ENCODE measurements at places on chromosomes 1 and 21.
A peak's percentile ranks its signal among the peaks of the same experiment; 100 is the strongest.

DNA sequence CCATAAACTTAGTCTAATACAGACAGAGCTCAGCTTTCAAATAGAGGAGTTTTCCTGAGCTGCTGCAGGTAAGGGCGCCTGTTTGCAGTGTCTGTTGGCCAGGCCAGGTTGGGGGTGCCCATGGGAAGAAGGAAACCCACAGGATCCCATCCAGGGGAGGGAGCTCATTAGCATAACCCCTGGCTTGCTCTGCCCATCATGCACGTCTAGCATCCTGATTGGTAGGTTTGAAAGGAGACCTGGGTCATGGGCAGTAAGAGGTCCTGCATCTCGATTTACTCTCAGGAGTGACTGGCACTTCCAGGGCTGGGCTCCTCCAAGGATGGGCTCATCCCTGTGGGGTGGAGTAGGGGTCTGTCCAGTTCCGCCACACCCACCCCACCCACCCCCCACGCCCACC is 103.7 kb upstream of the CLDN14 start:
- DNase-seq = no peak

DNA sequence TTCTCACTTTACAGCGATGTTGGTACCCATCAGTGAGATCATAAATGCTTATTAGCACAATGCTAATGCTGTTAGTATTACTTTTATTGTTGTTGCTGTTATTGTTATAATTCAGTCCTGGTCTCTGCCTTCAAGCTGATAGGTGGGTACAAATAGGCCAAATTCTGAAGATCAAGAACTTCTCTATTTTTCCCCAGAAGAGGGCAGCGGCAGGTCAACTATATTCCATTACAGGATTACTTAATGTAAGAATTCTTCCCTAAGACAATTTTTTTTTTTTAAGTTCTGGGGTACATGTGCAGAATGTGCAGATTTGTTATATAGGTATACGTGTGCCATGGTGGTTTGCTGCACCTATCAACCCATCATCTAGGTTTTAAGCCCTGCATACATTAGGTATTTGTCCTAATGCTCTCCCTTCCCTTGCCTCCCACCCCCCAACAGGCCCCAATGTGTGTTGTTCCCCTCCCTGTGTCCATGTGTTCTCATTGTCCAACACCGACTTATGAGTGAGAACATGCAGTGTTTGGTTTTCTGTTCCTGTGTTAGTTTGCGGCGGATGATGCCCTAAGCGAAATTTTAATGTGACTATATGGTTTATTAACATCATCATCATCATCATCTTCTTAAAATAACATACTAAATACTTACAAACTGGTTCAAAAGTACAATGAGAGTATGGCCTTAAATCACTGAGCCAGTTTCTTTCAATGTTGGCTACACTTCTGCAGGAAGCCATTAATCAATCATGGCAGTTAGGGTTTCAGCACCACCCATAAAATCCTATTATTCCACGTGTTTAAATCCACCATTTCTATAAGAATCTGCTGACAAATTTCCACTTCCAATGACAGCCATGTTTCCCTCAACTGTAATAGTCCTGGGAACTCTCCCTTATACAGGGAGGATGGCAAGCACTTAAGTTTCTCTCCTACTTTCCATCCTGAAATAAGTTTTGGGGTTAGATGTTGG is 19.2 kb downstream of the SLC19A2 start:
- DNase-seq = no peak

DNA sequence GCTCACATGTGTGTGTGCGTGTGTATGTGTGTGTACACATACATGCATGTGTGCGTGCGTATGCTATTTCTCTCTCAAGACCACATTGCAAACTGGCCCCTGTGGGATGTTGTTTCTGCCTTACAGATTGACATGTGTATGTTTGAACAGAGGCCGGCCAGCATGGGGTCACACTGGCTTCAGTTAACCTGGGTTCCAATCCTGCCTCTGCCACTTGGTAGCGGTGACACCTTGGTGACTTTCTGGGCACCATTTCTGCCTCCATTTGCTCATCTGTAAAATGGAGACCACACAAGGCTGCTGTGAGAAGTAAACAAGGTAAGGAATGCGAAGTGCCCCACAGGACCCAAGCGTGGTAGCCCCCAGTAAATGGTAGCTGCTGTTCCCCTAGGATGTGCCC is 51.7 kb downstream of the TCP10L start:
- no peak for DNase-seq

GRCh38 chr21:27021801-27022200 is 54.9 kb upstream of the ADAMTS5 start:
- DNase-seq = peak; percentile 34

DNA sequence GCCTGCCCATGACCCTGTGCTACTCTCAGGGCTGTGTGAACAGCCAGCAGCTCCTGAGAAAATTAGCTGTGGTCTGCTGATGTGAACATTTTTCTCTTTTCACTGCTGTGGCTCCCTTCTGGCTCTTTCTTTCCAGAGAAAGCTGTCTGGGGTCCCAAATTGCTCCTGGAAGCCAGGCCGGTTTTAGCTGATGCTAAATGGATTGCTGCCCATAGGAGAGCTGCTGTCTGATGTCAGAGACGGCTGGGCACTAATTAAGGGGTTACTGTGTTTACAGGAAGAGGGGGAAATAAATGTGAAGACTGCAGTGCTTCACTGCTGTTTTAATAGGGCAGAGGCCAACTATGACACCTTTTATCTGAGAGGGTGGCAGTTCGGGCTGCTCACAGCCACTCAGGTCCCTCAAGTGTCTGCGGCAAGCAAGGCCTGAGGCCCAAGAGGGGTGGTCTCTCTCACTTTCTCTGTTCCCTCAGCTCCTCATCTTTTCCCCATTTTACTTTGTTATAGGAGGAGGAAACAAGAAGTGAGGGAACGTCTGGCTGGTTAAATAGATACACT is 106.0 kb upstream of the GNG12 start:
- DNase-seq = no peak

- no peak for DNase-seq
Measured at GRCh38 chr1:191590578-191590977, 567.7 kb upstream of the RGS18 start.

DNA sequence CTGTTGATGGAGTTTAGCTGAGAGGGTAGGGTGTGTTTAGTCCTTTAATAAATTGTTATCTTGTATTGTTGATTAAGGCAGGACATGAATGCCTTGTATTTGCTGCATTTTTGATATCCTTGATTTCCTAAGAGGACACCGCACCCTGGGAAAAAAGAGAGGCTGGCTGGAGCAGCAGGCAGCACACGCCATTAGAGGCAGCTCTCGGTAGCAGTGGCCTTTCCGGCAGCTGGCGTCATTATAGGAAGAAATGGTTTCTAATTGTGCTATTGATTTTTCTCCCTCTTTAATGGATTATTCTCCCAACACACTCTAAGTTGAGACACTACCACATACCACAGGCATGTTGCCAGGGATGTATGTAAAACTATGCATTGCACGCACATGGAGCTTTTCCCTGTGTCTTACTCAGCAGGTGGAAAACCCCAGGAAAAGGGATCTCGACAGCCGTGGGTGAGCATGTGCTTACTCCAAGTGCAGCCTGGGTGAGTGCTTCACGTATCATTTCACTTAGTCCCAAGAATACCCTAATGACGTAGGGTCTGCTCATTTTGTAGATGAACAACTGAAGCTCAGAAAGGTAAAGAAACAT is 440.4 kb upstream of the RUNX1 start:
- no peak for DNase-seq

GRCh38 chr1:152415454-152416227 is 1.6 kb upstream of the CRNN start:
- no peak for DNase-seq

DNA sequence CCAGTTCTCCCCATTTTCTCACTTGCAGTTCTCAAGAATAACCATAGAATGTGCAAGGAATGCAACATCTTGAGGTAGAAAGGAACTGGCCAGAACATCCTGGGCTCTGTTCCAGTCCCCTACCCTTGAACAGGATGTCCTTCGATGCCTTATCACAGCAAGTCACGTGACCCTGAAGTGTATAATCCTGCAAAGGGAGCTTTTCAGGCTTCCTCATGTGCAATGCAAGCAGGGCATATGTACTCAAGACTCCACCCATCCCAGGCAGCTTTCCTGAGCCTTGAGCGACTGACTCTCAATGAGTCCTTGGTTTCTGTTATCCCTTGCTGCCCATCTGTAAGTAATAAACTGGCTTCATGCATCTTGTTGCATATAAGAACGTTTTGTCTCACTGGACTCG is 311.0 kb downstream of the MRPL39 start:
- no peak for DNase-seq

DNA sequence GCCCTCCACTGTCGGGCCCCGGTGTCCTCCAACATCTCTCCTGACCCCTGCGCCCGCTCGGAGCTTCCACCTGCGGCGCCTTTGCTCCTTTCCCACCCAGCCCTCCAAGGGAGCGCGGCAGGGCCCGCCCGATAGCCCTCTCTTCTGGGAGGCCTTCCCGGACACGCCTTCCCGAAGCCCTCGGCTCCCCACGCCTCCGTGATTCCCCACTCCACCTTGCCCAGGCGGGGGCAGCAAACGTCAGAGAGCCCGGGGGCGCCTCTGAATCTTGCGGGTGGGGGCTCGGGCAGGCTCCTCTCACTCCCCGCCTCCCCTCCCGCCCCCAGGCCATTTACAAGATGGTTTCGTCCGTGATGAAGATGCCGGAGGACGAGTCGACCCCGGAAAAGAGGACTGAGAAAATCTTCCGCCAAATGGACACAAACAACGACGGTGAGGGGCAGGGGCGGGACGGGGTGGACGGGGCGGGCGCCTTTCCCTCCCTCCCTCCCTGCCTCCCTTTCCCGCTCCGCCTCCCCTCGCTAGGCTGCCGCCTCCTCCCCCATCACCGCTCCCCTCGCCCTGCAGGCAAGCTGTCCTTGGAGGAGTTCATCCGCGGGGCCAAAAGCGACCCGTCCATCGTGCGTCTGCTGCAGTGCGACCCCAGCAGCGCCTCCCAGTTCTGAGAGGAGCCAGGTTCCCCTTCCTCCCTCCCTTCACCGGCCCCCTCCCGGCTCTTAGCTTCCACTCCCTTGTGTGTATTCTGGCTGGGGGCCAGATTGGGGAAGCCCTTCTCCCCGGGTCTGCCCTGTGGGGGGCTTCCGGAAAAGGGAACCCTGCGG is 7.1 kb downstream of the HPCA start:
- DNase-seq = no peak

- DNase-seq = no peak
Measured at GRCh38 chr1:200642481-200642880, 21.9 kb upstream of the KIF14 start.

DNA sequence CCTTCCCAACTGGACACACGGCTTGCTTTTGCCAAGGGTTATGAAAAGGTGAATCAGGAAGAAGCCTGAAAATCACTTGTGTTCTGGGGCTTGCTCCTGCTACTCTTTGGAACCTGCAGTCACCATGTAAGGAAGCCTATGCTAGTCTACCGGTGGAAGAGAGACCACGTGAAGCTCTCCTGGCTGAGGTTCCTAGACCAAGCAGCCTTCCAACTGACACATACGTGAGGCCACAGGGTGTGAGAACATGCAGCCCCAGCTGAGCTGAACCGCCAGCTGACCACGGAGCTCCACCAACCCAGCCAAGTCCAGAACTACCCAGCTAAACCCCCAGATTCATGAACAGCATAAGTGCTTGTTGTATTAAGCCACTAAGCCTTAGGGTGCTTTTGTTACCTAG is 72.8 kb upstream of the KRTAP19-8 start:
- no peak for DNase-seq

- peak; percentile 27 for DNase-seq
Measured at GRCh38 chr1:11736746-11737639, 1.1 kb downstream of the AGTRAP start.

- DNase-seq = no peak
Measured at GRCh38 chr1:185435696-185436379, 118.8 kb upstream of the IVNS1ABP start.

- no peak for DNase-seq
Measured at GRCh38 chr1:43001434-43001833, 42.8 kb upstream of the SLC2A1 start.

GRCh38 chr1:201925981-201926645 is 20.2 kb downstream of the LMOD1 start:
- DNase-seq = no peak

DNA sequence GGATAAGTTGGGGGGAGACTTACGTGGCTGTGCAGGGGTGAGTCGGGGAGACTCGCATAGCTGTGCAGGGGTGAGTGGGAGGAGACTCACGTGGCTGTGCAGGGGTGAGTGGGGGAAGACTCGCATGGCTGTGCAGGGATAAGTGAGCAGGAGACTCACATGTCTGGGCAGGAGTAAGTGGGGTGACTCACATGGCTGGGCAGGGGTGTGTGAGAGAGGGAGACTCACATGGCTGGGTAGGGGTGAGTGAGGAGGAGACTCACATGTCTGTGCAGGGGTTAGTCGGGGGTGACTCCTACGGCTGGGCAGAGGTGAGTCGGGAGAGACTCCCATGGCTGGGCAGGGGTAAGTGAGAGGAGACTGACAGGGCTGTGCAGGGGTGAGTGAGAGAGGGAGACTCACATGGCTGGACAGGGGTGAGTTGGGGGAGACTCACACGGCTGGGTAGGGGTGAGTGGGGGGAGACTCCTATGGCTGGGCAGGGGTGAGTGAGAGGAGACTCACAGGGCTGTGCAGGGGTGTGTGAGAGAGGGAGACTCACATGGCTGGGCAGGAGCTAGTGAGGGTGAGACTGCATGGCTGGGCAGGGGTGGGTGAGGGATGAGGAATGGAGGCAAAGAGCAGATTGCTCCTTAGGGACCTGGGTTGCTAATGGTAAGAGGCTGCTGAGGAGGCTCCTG is 56.0 kb upstream of the ABCG1 start:
- no peak for DNase-seq
